ENCODE measurements at places on chromosomes 1 and 21. TPM values are rescaled to one million over a fixed set of nuclear protein-coding genes. Genes with fewer than 3 reads are reported as not detected.

GRCh38 chr1:66533804-66534740 lies at the start of gene SGIP1:
Gene SGIP1 (plus strand): TSS chr1:66534153. CDS start chr1:66534359, 206 bp downstream.
- H3K27me3 ChIP-seq: peaks cover 35% of the 10 kb centered on the region
- H3K4me3 ChIP-seq: peak within 1 kb of the TSS; percentile 77

DNA sequence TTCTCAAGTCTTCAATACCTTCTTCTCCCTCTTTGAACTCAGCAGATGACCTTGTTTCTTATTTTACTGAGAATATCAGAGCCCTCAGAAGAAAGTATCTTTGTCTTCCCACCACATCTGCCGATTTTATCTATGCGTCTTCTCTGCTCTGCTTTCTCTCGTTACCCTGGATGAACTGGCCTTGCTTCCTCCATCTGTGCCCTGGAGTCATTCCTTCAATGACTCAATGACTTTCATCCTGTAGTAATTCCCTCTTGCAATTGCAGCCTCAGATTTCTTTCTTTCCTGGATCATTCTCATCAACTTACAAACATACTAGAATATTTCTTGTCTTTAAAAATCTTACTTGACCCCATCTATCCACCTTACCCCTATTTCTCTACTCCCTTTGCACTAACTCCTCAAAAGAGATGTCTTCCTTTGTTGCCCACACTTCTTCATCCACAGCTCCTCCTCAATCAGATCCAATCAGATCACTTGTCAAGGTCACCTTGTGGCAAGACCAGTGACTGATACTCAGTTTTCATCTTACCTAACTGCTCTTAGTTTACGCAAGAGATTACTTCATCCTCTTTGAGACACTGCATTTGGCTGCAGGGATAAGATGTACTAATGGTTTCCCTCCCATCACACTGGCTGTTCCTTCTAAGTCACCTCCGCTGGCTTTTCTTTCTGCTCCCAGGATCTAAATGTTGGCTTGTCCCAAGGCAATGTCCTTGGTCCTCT lies 8.2 kb upstream of the TGFBR3 start:
- no peak for DNase-seq
- no peak overlapping the region for H3K4me3 ChIP-seq
- no peaks in the 10 kb centered on the region for H3K36me3 ChIP-seq
- no peaks in the 10 kb centered on the region for H3K4me1 ChIP-seq
- H3K27me3 ChIP-seq: peaks cover 16% of the 10 kb centered on the region

DNA sequence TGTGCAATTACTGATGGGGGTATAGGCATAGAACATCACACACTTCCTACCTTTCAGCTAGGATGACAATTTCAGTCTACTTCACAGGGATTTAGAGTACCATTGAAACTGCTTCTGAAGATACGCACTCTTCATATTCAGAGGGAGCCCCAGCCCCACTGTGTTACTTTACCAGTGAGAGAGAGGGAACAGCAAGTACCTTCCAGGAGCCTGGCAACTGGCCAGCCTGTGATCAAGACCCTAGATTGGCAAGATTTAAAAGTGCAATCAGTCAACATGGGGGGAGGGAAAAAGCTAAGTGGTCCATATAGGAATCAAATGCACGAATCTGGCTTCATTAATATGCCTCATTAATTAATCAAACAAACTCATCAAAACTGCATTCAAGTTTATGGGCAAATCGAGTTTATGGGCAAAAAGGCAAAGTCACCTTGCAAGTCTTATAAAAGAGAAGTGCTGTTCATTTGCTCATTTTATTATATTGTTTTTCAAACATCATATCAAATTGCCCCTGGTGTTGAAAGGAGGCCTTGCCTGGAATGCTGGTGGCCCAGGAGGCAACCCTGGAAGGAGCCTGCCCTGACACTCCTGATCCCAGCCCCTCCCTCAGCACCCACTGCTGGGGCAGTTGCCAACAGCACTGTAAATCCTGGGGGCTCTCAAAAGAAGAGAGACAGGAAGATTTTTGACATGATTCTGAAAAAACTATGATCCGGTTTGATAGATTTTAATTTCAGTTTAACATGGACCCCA lies 184.9 kb upstream of the DPT start:
- no peak overlapping the region for H3K4me3 ChIP-seq
- no peaks in the 10 kb centered on the region for H3K4me1 ChIP-seq
- no peak overlapping the region for H3K27ac ChIP-seq
- H3K36me3 ChIP-seq: no peaks in the 10 kb centered on the region
- DNase-seq: no peak

DNA sequence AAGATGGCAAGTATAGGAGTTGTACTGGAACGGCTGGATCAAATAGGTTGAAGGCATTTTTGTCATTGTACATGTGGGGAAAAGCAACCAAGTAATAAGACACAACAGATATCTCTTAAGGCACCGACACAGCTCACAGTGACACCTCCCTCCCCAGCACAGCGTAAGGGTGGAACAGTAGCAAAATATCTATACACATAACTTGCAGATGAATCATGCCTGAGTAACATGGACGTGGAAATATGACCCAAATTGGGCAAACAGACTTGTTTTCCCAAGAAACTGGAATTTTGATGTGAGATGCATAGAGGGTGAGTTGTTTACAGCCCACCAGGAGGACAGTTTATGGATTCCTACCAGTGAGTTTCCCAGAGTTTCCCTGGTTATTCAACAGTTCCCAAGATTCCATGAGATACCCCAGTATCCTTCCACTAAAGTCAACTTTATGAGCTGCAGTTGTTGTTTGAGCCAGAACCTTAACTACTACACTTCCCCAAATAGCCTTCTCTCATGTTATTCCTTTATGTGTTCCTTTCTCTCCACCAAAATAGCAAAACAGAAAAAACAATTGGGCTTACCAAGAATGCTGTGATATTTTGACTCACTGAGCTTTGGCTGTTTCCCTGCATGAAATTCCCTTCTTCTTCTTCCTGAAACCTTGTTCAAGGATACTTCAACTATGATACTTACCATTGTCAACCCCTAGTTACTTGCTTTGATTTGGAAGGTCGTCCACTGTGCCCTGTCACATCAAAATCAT lies 7.1 kb upstream of the DR1 start:
- H3K4me1 ChIP-seq: peaks cover 4% of the 10 kb centered on the region
- H3K27me3 ChIP-seq: no peaks in the 10 kb centered on the region
- no peak overlapping the region for H3K27ac ChIP-seq
- H3K4me3 ChIP-seq: no peak overlapping the region
- H3K36me3 ChIP-seq: peaks cover 26% of the 10 kb centered on the region

GRCh38 chr21:34593423-34593822 lies 21.5 kb downstream of the RCAN1 start:
- H3K4me1 ChIP-seq: no peaks in the 10 kb centered on the region
- H3K4me3 ChIP-seq: no peak overlapping the region
- no peak overlapping the region for H3K27ac ChIP-seq
- DNase-seq: no peak
- H3K36me3 ChIP-seq: no peaks in the 10 kb centered on the region
- H3K27me3 ChIP-seq: no peaks in the 10 kb centered on the region

GRCh38 chr1:1889847-1890505 lies 911 bp downstream of the GNB1 start:
- peaks cover 58% of the 10 kb centered on the region for H3K4me1 ChIP-seq
- peak; percentile 68 for DNase-seq
- peak overlapping the region; percentile 82 for H3K27ac ChIP-seq
- peak overlapping the region; percentile 84 for H3K4me3 ChIP-seq
- H3K27me3 ChIP-seq: no peaks in the 10 kb centered on the region

- H3K27me3 ChIP-seq: peaks cover 15% of the 10 kb centered on the region
- H3K27ac ChIP-seq: no peak overlapping the region
- no peak overlapping the region for H3K4me3 ChIP-seq
- no peaks in the 10 kb centered on the region for H3K36me3 ChIP-seq
- H3K4me1 ChIP-seq: no peaks in the 10 kb centered on the region
Measured at GRCh38 chr1:209866201-209866600, 38.4 kb downstream of the UTP25 start.

DNA sequence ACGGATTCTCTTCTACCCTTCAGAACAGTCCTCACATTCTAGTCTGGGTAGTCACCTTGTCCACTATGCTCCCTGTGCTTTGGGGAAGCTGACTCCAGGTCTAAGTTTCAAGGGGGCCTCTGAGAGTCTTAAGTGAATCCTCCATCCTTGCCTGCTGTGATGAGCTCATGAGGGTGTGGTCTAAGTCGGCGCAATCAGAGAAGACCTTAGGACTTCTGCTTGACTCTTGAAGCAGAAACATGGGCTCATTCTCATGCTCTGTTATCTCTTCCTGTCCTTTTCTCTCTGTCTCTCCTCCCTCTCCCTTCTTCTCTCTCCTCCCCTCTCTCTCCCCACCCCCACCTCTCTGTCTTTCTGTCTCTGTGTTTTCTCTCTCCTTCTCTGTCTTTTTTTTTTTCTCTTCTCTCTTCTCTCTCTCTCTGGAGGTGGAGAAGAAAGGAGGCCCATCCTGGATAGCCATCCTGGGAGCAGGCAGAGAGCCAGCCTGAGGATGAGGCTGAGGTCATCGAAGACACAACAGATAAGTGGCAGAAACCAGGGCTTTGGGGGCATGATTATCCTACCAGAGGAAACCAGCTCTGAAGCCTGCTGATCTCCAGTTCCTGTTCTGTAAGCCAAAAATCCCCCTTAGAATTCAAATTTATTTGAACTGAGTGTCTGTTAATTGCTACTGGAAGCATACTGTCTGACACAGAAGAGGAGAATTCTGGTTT lies 245.6 kb downstream of the SIPA1L2 start:
- H3K36me3 ChIP-seq: no peaks in the 10 kb centered on the region
- no peak overlapping the region for H3K27ac ChIP-seq
- peaks cover 1% of the 10 kb centered on the region for H3K27me3 ChIP-seq
- DNase-seq: no peak
- no peak overlapping the region for H3K4me3 ChIP-seq
- no peaks in the 10 kb centered on the region for H3K4me1 ChIP-seq

DNA sequence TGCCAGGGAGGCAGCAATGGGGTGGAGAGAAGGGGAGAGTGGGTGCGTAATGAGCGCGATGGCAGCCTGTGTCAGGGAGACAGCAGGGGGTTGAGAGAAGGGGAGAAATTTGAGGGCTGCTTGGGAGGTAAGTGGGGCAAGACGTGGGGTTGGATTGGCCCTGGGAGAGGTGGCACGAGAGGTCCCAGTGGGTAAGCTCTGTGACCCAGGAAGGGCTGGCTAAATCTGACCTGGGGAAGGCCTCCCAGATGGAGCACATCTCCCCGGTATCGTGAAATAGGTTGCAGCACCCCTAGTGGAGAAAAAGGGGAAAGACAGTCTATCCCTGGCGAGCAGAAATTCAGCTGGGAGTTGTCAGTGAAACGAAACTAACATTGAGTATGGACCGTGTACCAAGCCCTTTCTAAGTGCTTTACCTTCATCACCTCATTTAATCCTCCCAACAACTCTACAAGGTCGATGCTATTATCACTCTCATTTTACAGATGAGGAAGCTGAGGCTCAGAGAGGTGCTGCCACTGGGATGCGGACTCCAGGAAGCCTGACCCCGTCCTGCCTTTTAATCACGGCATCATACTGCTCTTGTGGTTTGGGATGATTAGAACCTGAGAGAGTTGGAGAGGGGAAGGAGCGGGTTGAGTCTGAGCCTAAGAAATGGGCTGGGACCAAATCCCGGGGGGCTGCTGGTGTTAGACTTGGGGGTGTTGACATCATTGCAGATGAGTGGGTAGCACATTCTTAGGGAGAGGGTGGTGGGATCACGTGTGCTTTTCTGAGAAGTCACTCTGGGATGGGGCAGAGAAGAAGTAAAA lies 56.6 kb upstream of the RPL11 start:
- H3K4me3 ChIP-seq: peak overlapping the region; percentile 67
- H3K27ac ChIP-seq: peak overlapping the region; percentile 92
- H3K36me3 ChIP-seq: no peaks in the 10 kb centered on the region
- no peaks in the 10 kb centered on the region for H3K27me3 ChIP-seq
- peaks cover 51% of the 10 kb centered on the region for H3K4me1 ChIP-seq

DNA sequence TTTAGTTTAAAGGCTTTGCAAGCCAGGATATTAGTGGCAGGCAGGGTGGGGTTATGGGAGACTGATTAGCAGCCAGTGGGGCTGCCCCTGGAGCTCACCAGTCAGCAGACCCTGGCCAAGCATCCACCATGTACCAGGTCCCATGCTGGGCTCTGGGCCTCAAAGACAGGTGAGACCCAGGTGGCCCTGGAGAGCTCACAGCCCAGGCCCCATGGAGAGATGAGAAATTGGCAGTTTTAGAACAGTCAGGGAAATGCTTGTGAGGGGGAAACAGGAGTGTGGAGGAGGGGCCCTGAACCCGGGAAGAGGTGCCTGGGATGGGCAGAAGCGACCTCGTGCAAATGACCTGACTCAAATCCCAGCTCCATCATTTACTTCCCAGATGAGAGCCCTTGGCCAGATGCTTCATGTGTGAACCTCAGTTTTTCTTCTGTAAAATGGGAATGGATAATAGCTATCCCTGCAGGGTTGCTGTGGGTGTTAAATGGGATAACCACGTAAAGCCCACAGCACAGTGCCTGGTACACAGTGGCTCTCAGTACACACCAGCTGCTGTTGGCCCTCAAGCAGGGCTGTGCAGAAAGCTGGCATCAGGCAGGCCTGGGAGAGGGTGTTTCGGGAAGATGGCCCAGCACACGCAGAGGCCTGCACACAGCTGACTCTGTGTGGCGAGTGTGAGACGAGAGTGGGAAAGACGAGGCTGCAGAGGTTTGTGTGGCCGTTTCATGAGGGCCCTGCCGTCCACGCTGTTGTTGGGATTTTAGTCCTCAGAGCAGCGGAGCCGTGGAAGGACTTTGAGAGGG lies 518.5 kb downstream of the PTPRU start:
- peaks cover 8% of the 10 kb centered on the region for H3K27me3 ChIP-seq
- no peak for DNase-seq
- H3K27ac ChIP-seq: no peak overlapping the region
- H3K4me3 ChIP-seq: no peak overlapping the region
- no peaks in the 10 kb centered on the region for H3K4me1 ChIP-seq
- H3K36me3 ChIP-seq: no peaks in the 10 kb centered on the region

DNA sequence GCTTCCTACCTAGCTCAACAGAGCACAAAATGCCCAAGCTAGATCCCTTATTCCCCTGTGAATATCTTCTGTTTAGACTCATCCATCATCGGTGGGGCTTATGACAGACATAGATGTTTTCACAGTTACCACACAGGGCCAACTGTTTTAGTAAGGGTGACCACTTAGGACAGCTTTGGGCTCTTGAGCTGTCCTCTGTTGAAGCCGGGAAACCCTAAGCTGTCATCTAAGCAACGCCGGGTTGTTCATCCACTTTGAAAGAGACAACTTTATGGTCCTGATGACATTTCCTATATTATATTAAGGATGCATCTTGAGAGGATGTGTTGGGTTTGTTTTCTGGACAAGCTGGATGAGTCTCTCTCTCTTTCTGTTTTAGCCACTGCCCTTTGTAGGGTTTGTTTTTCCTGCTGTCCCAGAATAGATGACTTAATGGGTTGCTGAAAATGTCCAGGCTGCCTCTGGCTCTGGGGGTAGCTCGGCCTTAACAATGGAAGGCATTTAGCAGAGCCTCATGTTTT lies 110.5 kb upstream of the UBE2U start:
- H3K27ac ChIP-seq: no peak overlapping the region
- no peaks in the 10 kb centered on the region for H3K4me1 ChIP-seq
- peaks cover 5% of the 10 kb centered on the region for H3K27me3 ChIP-seq
- H3K36me3 ChIP-seq: no peaks in the 10 kb centered on the region

Gene PTPRU
- 0.24 TPM for total RNA-seq

Gene KCNC4
- 9.8 TPM for total RNA-seq

Gene RNU5D-1
- not detected for total RNA-seq

Measured in activated B cell treated with CpG ODN at 0.5 μM for 24 hours (primary cell).